ENCODE measurements at places on chromosomes 6 and 20.

- no peak for DNase-seq
Measured at GRCh38 chr6:147046141-147046877, 157.9 kb upstream of the STXBP5 start.

DNA sequence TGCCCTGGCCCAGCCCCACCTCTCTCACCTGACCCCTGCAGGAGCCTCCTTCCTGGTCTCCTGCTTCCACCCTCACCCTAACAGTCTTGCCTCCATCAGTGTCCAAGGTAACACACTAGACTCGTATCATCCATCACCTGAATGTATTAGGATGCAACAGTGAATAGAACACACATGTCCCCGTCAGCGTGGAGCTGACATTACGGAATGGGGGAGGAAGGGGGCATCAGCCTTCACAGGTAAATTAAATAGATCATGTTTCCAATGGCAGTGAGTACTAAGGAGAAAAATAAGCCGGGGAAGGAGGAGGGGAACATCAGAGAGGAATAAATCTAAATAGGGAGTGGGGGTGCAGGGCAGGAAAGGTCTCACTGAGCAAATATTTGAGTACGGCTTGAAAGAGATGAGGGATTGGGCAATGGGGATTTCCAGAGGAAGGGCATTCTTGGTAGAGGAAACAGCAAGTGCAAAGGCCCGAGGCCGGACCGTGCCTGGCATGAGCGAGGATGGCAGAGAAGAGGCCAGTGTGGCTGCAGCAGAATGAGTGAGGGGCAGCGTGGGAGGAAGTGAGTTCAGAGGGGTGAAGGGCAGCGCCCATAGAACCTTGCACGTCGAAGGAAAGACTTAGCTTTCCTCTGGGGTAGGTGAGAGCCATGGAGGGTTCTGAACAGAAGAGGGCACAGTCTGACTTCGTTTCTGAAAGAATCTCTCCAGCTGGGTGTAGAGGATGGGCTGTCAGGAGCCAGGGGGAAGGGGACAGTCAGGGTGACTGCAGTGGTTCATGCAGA, 110.1 kb upstream of the PTPN1 start:
- no peak for DNase-seq

- no peak for DNase-seq
Measured at GRCh38 chr6:138105880-138106664, 1.1 kb downstream of the PERP start.

DNA sequence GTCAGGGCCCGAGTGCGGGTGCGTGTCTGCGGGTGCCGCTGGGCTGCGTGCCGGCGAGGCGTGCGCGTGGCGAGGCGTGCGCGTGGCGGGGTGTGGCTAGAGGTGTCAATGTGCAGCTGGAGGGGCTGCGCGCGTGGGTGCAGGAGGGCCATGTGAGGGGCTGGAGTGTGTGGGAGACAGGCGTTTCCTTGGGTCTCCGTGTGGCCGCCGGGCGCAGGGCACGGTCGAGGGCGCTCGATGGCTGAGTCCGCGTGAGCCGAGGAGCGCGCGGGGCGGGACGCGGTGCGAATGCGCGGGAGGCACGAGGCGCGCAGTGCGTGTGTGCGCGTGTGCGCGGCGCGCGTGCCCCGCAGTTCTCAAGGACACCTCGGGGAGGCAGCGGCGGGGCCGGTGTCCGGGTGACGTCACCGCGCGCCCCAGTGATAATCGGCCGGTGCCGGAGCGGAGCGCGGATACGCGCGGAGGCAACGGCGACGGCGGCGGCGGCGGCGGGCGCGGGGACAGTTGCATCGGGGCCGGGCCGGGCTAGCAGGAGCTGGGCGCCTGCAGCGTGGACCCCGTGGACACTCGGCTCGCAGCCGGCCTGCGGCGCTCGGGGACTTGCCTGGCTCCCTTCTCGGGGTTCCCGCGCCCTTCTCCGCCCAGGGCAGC, 38.7 kb downstream of the YTHDF1 start:
- no peak for DNase-seq

DNA sequence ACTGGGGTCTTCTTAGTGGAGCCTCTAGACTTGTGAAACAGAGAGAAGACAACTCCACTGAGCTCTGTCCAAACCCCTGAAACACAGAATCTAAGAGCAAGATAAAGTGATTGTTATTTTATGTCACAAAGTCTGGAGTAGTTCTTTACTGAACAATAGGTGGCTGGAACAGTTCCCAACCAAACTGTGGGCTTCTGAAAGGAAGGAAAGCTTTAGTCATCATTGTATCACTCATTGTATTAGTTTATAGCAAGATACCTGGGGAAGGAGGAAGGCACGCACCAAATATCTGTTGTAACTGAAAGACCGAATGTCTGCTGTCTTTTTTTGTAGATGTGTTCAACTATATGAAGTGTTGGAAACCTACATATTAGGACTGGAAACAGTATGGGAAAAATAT, 284.9 kb upstream of the TBX18 start:
- no peak for DNase-seq

GRCh38 chr6:46648869-46649492, 3.6 kb downstream of the CYP39A1 start:
- DNase-seq: no peak

DNA sequence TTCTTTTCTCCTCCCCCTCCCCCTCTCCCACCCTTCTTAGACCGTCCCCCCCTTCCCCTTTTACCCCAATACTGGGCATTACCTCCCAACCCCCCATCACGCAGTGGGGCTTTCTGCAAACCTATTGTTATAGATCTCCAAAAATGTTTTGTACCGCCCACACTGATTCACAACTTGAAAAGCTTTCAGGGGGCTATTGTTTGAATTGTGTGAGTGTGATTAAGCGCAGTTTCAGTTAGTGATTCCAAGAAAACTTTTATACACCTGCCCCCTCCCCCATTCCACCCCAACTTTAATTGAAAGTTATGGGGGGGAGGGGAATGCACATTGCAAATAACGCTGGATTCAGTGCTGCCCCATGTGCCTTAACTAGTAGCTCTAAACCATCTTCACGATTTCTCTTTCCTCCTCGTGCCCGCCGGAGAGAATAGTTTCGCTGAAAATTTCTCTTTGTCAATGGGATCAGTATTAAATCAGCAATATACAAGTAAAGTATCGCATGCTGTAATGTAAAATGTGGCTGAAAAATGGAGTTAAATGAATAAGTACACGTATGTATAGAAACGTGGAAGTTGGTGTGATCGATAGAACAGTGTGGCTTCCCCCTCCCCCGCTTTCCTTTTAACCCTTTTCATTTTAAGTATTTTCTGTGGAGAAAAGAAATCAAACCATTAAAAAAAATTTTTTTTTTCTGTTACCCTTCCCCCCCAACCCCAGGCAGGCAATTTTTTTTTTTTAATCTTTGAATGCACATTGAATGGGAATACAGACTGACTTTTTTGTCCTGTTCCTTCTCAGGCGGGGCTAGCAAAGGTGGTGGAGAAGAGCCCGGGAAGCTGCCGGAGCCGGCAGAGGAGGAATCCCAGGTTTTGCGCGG, 632 bp downstream of the LIN28B start:
- DNase-seq: no peak

DNA sequence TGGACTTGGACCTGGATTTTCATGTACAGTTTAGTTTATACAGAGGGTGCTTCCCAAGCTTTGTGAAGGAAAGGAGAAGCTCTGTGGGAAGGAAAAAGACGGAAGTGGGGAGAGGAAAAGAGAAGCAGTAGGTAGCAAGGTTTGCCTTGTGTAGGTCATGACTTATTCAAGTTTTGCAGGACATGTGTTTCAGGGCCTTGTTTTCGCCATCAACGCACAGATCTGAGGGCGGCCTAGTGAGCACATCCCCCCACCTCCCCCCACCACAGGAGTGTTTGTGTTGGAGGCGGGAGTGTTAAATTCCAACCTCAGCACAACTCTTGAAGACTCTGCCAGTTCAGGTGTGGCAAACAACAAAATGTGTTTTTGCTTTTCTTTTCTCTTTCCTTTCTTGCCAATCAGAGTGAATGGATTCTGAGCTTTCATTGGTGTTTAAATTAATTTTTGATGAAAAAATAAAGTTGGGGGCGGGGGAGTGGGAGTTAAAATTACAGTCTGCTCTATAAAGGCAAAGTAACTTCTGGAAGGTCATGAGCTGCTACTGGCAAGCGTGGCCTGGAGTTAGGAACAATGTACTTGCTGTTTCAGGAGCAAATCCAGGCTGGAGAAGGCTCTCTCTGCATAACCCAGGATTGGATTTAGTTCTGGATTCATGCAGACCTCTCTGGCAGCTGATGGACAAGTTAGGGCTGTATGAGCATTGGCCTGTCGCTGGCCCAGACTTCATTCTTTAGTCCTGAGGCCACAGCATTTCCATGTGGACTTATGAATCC, 338.5 kb downstream of the CD83 start:
- no peak for DNase-seq

GRCh38 chr20:60627751-60628565, 624.1 kb upstream of the CDH4 start:
- no peak for DNase-seq

GRCh38 chr20:23435626-23436539, 3.6 kb upstream of the CSTL1 start:
- DNase-seq: no peak

- no peak for DNase-seq
Measured at GRCh38 chr6:4316867-4317400, 181.6 kb upstream of the ECI2 start.

- no peak for DNase-seq
Measured at GRCh38 chr6:41966961-41967311, 25.3 kb upstream of the CCND3 start.

- DNase-seq: no peak
Measured at GRCh38 chr6:67411036-67411435, 1224.0 kb upstream of the ADGRB3 start.

DNA sequence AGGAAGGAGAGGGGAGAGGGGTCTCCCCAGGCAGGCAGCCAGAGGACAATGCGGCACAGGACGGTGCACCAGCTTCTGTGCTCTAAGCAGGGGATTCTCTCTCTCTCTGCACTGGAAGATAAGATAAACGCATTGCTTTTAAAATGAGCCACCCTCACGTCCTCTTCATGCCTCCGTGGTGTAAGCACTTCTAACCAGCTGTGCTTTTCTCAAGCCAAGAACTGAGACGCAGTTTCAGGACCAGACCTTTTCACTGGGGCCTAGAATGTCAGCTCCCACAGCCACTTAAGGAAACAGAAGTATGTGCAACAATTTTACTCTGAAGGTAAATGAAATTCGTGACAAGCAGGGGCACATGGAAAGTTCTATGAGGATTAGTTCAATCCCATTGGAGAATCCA, 82.4 kb downstream of the PSMB1 start:
- no peak for DNase-seq

- DNase-seq: no peak
Measured at GRCh38 chr6:80531681-80532619, 425.5 kb downstream of the BCKDHB start.
